ENCODE measurements at places on chromosomes 12 and 14. TPM values are rescaled to one million over a fixed set of nuclear protein-coding genes. Genes with fewer than 3 reads are reported as not detected.

- H3K27ac ChIP-seq: no peak overlapping the region
- no peaks in the 10 kb centered on the region for H3K4me1 ChIP-seq
- no peak overlapping the region for H3K4me3 ChIP-seq
- no peaks in the 10 kb centered on the region for H3K27me3 ChIP-seq
- no peaks in the 10 kb centered on the region for H3K36me3 ChIP-seq
- no peak for DNase-seq
Measured at GRCh38 chr14:22096514-22096895, 422.9 kb upstream of the OR4E1 start.

DNA sequence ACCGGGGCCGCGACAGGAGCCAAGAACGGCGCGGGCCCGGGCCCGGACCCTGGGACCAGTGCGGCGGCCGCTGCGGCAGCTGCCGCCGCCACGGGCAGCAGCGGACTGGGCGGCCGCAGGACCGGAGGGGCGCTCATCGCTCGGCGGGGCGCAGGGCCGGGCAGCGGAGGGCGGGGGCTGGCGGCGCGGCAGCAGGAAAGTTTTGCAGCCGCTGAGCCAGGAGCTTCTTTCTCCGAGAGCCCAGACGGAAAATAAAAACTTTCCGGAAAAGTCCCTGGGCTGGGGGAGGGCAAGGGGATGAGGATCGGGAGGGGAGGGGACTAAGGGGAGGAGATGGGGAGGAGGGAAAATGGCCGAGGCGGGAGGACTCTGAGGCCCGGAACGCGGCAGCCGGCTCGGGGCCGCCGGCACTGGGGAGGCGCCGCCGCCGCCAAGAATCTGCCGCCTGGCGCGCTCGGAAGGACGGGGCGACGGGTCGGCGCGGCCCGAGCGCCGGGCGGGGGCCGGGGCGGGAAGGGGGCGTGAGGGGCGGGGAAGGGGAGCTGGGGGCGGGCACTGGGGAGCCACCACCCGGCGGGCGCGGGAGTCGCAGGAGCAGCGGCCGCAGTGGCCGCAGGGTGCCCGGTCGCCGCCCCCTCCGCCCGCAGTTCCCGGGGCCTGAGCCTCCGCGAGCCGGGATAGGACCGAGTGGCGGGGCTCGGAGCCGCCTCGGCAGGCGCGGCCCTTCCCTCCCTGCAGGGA is at the start of gene PRKD1:
PRKD1 (minus strand) TSS at position 472 of the 741 bp plus-strand sequence.
- no peaks in the 10 kb centered on the region for H3K36me3 ChIP-seq
- no peaks in the 10 kb centered on the region for H3K27me3 ChIP-seq

GRCh38 chr12:102249079-102249841 is 51.6 kb upstream of the PMCH start:
- H3K27ac ChIP-seq: no peak overlapping the region
- no peaks in the 10 kb centered on the region for H3K27me3 ChIP-seq
- no peak overlapping the region for H3K4me3 ChIP-seq
- no peaks in the 10 kb centered on the region for H3K36me3 ChIP-seq
- no peak for DNase-seq
- H3K4me1 ChIP-seq: no peaks in the 10 kb centered on the region

DNA sequence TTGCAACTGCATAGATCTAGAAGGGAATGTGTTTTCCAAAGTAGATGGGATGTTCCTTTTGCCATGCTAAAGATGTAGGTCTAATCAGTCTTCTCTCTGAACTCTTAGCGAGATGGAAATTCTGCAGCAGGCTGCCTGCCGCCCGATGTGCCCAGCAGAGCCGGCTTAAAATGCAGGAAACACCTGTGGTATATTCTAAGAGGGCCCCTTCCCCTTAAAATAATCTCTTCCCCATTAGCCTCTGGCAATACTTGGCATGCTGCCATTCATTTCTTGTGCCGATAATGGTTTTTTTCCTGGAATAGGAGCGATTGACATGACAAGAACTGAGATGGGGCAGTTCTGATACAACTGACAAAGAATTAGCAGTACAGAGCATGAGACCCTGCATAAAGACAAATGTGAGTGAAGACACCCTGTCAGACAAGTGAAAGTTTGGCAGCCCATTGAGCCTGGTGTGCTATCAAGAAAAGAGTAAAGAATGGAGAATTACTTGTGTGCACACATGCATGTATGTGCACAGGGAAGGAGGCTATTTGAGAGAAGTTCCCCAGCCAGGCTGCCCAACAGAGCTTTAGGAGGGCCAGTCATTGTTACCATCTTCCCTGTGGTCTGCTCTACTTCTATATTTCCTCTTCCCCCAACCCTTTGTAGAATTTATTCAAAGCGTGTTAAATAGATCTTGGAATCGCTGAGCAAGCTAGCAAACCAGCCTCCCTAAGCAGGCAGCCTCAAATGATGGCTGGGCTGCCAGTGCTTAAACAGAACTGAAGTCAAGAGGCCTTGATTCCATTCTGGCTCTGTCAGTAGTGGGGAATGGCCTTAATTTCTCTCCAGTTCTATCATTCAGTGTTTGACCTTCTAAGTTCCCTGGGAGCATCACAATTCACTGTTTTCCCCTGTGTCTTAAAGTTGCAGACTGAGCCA is 29.6 kb upstream of the NTF3 start:
- no peak overlapping the region for H3K4me3 ChIP-seq
- no peaks in the 10 kb centered on the region for H3K36me3 ChIP-seq
- no peaks in the 10 kb centered on the region for H3K27me3 ChIP-seq
- DNase-seq: no peak
- no peak overlapping the region for H3K27ac ChIP-seq
- no peaks in the 10 kb centered on the region for H3K4me1 ChIP-seq

Gene IGFBP6
- total RNA-seq: 121 TPM

Gene MYL2
- total RNA-seq: not detected

GRCh38 chr12:106118-106591 is 39.6 kb downstream of the IQSEC3 start:
- no peak overlapping the region for H3K4me3 ChIP-seq
- H3K27ac ChIP-seq: no peak overlapping the region
- no peaks in the 10 kb centered on the region for H3K27me3 ChIP-seq
- H3K36me3 ChIP-seq: no peaks in the 10 kb centered on the region

Gene OAS1
- 5.5 TPM for total RNA-seq

Gene IFNG-AS1
- total RNA-seq: not detected

- no peak for DNase-seq
- H3K4me3 ChIP-seq: no peak overlapping the region
- peaks cover 23% of the 10 kb centered on the region for H3K4me1 ChIP-seq
- peak overlapping the region; percentile 98 for H3K27ac ChIP-seq
Measured at GRCh38 chr12:75389706-75390105, 1.2 kb upstream of the GLIPR1L2 start.

Gene OR6C75
- not detected for total RNA-seq

DNA sequence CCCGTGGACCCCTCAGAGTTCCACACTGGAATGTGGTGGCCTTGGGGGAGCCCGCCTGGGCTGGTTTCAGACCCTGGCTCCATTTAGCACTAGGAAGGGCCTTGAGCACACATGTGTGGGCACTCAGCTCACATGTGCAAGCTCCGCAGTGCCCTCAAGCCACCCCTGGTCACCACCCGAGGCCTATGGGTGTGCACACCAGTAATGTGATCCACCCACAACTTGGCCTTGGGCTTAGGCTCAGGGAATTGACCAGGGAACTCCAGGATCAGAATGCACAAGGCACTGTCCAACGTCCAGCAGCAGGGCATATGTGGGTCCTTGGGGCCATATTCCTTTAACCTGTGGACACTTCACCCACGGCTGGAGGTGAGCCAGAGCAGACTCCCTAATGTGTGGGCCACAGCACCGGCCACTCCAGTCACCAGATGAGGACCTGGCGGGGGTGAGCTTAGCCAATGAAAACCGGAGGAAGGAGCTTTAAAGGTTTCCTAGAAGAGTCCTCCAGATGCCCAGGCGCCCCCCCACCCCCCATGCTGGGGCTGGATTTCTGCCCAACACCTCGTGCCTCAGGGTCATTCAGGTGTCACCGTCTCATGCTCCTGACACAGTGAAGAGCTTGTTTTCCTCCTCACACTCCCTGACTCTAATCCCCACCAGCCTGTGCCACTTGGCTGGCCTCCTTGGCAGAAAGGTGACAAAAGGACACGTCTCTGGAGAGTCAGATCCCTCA is 209.2 kb downstream of the ZFP36L1 start:
- DNase-seq: peak; percentile 97
- peak overlapping the region; percentile 94 for H3K27ac ChIP-seq
- no peak overlapping the region for H3K4me3 ChIP-seq

- no peak overlapping the region for H3K27ac ChIP-seq
- no peak for DNase-seq
- no peaks in the 10 kb centered on the region for H3K27me3 ChIP-seq
- H3K4me1 ChIP-seq: no peaks in the 10 kb centered on the region
- peaks cover 18% of the 10 kb centered on the region for H3K36me3 ChIP-seq
Measured at GRCh38 chr12:12483438-12483837, 79.2 kb downstream of the DUSP16 start.

Gene DEPDC4
- total RNA-seq: 2.6 TPM

- H3K27me3 ChIP-seq: no peaks in the 10 kb centered on the region
- H3K36me3 ChIP-seq: peaks cover 6% of the 10 kb centered on the region
- H3K4me1 ChIP-seq: peaks cover 32% of the 10 kb centered on the region
- H3K4me3 ChIP-seq: no peak overlapping the region
- DNase-seq: no peak
Measured at GRCh38 chr12:49642370-49642802, 19.0 kb downstream of the PRPF40B start.

- H3K27me3 ChIP-seq: no peaks in the 10 kb centered on the region
- peaks cover 13% of the 10 kb centered on the region for H3K4me1 ChIP-seq
- H3K36me3 ChIP-seq: no peaks in the 10 kb centered on the region
- DNase-seq: no peak
Measured at GRCh38 chr12:80829767-80830166, 108.0 kb downstream of the LIN7A start.

Gene CLEC4A
- total RNA-seq: not detected

- H3K27me3 ChIP-seq: no peaks in the 10 kb centered on the region
- H3K36me3 ChIP-seq: no peaks in the 10 kb centered on the region
- H3K4me1 ChIP-seq: peaks cover 35% of the 10 kb centered on the region
- DNase-seq: no peak
Measured at GRCh38 chr14:93707475-93707874, 80.8 kb downstream of the PRIMA1 start.

Gene TAS2R46
- total RNA-seq: 4.5 TPM

Gene PIP4K2C
- 29.6 TPM for total RNA-seq

GRCh38 chr12:14655284-14655683 is 41.1 kb downstream of the GUCY2C start:
- no peaks in the 10 kb centered on the region for H3K36me3 ChIP-seq
- no peaks in the 10 kb centered on the region for H3K4me1 ChIP-seq

- no peak for DNase-seq
- H3K27me3 ChIP-seq: no peaks in the 10 kb centered on the region
- no peak overlapping the region for H3K27ac ChIP-seq
- H3K4me1 ChIP-seq: no peaks in the 10 kb centered on the region
Measured at GRCh38 chr12:74780182-74780849, 242.7 kb downstream of the ATXN7L3B start.

- H3K27ac ChIP-seq: no peak overlapping the region
- DNase-seq: no peak
- no peak overlapping the region for H3K4me3 ChIP-seq
- H3K27me3 ChIP-seq: no peaks in the 10 kb centered on the region
Measured at GRCh38 chr12:2925322-2925995, 33.7 kb upstream of the TEAD4 start.

Gene PRR13
- total RNA-seq: 79.5 TPM

Gene RNASE3
- not detected for total RNA-seq

Gene CD4
- 3.5 TPM for total RNA-seq

Gene PTCSC3
- total RNA-seq: 37.6 TPM

- no peaks in the 10 kb centered on the region for H3K27me3 ChIP-seq
- H3K4me1 ChIP-seq: peaks cover 8% of the 10 kb centered on the region
- H3K36me3 ChIP-seq: no peaks in the 10 kb centered on the region
- no peak overlapping the region for H3K4me3 ChIP-seq
- peak; percentile 22 for DNase-seq
Measured at GRCh38 chr12:66403746-66404145, 101.5 kb downstream of the HELB start.
